ENCODE measurements at places on chromosomes 5 and 9. TPM values are rescaled to one million over a fixed set of nuclear protein-coding genes. Genes with fewer than 3 reads are reported as not detected.

COL27A1 gene
- total RNA-seq = 18.4 TPM

RAB24 gene
- total RNA-seq = 29.5 TPM

FAM219A gene
- total RNA-seq = 8.5 TPM

PCDHGA2 gene
- 7.7 TPM for total RNA-seq

CORO2A gene
- total RNA-seq = 16.5 TPM

SPOCK1 gene
- total RNA-seq = 0.48 TPM

PRUNE2 gene
- 18.1 TPM for total RNA-seq

ADAMTS2 gene
- 45.5 TPM for total RNA-seq

LAMC3 gene
- 24.3 TPM for total RNA-seq

GARIN3 gene
- not detected for total RNA-seq

DNA sequence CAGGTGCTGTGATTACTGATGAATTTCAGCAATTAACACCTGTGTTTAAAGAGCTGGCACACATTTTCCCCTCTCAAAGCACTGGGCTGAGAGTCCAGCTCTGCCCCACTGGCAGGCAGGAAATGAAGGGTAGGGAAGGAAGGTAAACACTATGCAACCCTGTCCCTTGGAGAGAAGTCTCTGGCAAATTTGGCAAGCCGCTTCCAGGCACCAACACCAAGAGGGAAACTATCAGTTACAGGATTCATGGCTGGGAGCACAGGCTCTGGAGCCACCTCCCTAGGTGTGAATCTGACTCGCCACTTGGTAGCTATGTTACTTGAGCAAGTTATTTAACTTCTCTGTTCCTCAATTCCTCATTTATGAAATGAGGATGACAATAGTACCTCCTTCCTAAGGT is 3.3 kb downstream of the ANKS6 start:
- no peaks in the 10 kb centered on the region for H3K36me3 ChIP-seq
- H3K27ac ChIP-seq = no peak overlapping the region
- H3K4me1 ChIP-seq = peaks cover 11% of the 10 kb centered on the region

GRCh38 chr9:38352530-38353328 is 39.8 kb upstream of the ALDH1B1 start:
- H3K27me3 ChIP-seq = no peaks in the 10 kb centered on the region
- DNase-seq = no peak
- no peak overlapping the region for H3K4me3 ChIP-seq
- no peaks in the 10 kb centered on the region for H3K4me1 ChIP-seq
- no peak overlapping the region for H3K27ac ChIP-seq
- H3K36me3 ChIP-seq = no peaks in the 10 kb centered on the region

DNA sequence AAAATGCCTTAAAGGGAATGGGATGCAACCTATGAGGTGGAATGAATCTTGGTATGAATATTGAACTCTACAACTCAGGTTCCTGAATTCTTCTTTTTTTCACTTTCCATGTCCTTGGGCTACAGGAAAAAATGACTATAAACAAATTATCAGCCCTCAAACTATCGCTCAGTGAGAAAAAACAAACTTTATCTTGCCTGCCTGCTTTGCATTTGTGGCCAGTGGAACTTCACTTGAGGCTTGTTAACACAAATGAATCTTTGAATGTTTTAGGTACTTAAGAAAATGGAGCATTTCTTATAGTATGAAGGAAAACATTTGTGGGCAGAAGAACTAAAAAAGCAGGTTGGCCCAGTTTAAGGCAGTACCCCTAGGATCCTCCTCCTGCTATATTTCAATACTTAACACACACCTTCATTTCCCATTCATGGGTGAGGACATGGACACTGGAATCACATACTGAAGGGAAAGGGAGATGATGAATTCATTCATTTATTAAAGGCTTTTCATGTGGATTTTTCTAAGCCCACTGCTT is 34.1 kb downstream of the ELOVL7 start:
- DNase-seq = no peak
- H3K36me3 ChIP-seq = no peaks in the 10 kb centered on the region
- H3K27me3 ChIP-seq = no peaks in the 10 kb centered on the region
- H3K27ac ChIP-seq = no peak overlapping the region
- H3K4me1 ChIP-seq = no peaks in the 10 kb centered on the region

DNA sequence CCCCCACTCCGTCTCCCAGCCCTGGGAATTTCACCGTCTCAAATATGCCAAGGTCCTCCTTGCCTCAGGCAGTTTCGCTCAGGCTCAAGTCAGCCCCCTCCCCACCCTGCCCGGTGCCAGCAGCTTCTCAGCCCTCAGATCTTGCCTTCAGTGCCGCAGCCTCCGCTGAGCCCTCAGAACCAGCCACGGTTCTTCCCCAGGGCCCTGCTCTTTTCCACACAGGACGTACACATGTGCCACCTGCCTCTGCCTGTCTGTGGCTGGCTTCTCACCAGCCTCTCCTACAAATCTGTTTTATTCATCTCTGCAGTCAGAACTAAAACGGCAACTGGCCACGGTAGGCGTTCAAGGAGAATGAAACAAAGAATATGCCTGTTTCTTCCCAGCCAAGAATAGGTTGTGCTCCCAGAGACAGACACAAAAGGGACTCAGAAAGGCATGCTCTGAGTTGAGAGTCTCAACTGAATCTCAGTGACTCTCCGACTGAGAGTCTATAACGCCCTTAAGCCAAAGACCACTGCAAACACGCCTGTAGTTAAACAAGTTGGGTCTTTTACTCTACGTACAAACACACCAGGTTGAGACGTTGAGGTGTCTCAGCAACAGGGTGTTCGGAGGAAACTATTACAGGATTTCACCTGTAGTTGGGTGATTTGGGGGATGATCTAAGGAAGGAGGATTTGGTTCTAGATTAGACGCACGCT is 10.6 kb upstream of the GRIN1 start:
- H3K4me3 ChIP-seq = peak overlapping the region; percentile 8
- H3K4me1 ChIP-seq = peaks cover 6% of the 10 kb centered on the region
- H3K27me3 ChIP-seq = no peaks in the 10 kb centered on the region

DNA sequence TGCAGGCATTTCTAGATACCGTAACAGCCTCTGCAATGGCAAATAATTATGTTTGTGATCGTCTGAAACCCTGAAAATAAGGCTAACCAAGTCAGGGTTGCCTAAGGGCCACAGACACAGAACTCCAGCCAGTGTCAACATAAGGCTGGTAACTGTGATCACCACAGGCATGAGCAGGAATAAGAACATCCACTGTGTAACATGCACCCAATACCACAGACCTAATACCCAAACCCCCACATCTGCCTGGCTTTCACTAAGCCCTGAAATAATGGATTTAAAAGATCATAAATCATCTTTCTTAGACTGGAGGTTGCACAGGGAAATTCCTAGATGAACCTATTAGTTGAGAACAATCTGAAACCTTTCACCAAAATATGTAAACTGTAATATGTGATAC is 394.5 kb downstream of the NFIB start:
- H3K4me3 ChIP-seq = no peak overlapping the region
- no peaks in the 10 kb centered on the region for H3K4me1 ChIP-seq

- no peak overlapping the region for H3K27ac ChIP-seq
- peaks cover 47% of the 10 kb centered on the region for H3K36me3 ChIP-seq
- DNase-seq = no peak
- peaks cover 3% of the 10 kb centered on the region for H3K4me1 ChIP-seq
Observed at GRCh38 chr5:67115246-67115645, 81.4 kb downstream of the CD180 start.

- H3K4me3 ChIP-seq = no peak overlapping the region
- no peaks in the 10 kb centered on the region for H3K36me3 ChIP-seq
- no peak for DNase-seq
Observed at GRCh38 chr5:137710086-137710485, 25.8 kb downstream of the KLHL3 start.

GRCh38 chr5:55852503-55852902 is 1.3 kb downstream of the IL31RA start:
- no peaks in the 10 kb centered on the region for H3K4me1 ChIP-seq
- H3K4me3 ChIP-seq = no peak overlapping the region
- no peaks in the 10 kb centered on the region for H3K36me3 ChIP-seq
- DNase-seq = no peak
- no peaks in the 10 kb centered on the region for H3K27me3 ChIP-seq

DNA sequence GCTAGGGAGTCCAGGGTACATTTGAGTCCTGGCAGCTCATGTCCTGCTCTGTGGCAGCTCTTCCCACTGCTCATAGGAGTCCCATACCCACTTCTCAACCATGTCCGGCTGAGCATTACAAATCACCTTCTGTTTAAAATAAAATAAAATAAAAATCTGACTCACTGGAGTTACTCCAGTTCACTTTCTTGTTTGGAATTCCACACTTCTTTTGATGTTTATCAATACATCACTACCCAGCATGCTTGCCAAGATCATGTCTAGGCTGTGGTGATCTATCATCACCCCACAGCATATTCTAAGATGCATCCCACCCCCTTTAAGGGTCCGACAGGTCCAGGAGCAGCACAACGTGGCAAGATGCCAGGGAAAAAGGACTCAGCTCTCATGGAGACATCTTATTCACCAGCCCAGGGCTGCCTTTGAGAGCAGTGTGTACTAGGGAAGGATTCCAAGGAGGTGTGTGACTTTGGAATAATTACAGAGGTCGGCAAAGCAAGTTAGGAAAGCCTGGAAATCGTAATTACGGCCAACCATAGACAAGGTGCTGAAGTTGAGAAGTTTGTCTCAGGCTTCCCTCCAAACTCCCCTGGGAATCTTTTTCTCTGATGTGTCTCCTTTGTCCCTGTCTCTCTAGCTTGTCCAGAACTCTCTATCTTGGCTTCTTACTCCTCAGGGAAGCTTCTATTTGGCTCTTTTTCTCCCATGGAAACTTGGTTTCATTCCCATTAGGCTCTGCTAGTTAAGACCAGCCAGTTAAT is 111.4 kb upstream of the SLC1A3 start:
- H3K27ac ChIP-seq = no peak overlapping the region
- H3K27me3 ChIP-seq = no peaks in the 10 kb centered on the region
- no peaks in the 10 kb centered on the region for H3K36me3 ChIP-seq
- peaks cover 8% of the 10 kb centered on the region for H3K4me1 ChIP-seq
- DNase-seq = peak; percentile 31
- H3K4me3 ChIP-seq = no peak overlapping the region

DNA sequence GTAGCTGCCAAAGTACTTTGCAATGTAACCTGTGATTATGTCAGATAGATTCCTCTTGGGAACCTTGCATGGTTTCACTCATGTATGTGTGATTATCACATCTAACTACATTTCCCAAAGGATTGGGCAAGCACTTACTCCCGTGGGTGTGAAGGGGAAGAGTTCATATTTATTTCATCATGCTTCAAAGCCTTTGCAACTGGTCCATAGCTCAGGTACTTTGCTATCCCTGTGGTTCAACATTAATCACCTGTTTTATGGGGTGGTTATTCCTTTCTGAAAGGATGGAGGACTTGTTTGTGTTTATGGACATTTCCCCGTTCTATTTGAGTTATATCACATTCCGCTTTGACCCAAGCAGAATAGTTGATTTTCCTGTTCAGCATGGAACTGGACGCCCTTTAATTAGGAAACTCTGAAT is 13.6 kb upstream of the ERMP1 start:
- no peaks in the 10 kb centered on the region for H3K27me3 ChIP-seq
- no peak overlapping the region for H3K27ac ChIP-seq
- no peak overlapping the region for H3K4me3 ChIP-seq
- no peaks in the 10 kb centered on the region for H3K36me3 ChIP-seq
- no peaks in the 10 kb centered on the region for H3K4me1 ChIP-seq

DNA sequence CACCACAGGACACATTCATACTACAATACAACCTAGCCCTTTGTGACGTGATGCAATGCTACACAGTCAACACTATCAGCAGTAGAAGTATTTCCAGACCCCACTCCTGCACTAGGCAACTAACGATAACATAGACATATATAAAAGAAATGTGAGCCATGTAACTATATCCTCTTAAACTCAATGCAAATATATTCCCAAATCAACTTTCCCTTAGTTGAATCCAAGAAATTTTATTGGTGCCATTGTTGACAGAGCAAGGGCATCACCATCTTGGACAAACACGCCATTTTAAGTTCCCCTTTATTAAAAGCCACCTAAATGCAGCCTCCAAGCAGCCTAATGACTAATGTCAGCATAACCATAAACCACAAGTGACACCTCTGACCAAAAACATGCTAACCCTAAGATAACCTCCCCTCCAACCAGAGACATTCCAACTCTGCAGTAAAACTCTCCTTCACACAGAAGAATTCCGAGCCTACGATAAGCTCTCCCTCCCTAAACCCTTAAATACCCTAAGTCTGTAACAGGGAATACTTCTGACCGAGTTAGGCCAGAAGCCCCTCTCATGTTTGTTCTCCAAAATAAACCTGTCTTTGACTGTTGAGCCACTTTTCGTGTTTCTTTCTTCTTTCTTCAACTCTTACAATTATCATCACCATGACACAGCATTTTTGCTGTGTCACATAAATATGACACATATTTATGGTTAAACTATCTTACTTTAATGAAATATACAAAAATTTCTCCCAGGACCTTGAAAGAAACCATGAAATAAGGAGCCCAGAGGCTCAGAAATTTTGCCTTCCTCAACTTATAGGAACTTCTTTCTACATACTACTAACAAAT is 1497.8 kb downstream of the EFNA5 start:
- no peaks in the 10 kb centered on the region for H3K4me1 ChIP-seq
- no peak overlapping the region for H3K27ac ChIP-seq
- no peaks in the 10 kb centered on the region for H3K27me3 ChIP-seq
- no peak overlapping the region for H3K4me3 ChIP-seq
- H3K36me3 ChIP-seq = no peaks in the 10 kb centered on the region
- no peak for DNase-seq

DNA sequence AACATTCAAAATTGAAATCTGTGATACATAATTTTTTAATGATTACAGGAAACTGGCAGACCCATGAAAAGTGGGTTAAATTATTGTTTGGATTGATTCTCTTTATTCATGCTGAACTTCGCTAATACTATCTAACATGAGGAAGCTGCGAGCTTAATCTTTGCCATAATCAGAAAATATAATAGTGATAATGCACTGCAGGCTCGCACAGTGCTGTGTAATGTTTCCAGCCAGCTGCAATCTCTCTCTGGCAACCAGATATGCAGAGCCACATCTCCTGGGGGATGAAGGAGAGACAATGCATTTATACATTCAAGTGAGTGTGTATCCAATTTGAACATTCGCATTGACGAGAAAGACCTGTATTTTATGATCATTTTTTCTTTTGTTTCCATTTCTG is 669.7 kb upstream of the RGMB start:
- no peak overlapping the region for H3K4me3 ChIP-seq
- DNase-seq = peak; percentile 22
- no peaks in the 10 kb centered on the region for H3K36me3 ChIP-seq
- no peak overlapping the region for H3K27ac ChIP-seq

DNA sequence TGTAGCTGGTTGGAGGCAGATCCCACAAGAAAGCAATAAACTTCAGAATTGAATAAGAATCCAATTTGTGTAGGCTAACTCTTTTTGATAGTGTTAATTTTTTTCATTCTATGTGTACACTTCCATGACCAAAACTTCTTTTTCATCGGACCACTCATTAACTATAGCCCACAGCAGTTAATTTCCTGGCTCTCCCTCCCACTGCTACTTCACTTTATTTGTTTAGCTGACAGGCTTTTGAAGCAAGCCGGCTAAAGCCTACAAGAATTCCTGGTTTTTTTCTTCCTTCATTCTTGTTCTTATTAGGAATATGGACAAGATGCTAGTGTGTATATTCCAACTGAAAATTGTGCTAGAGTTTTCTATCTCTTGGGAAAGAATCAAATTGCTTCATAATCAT is 329.2 kb upstream of the CCNH start:
- no peaks in the 10 kb centered on the region for H3K36me3 ChIP-seq
- no peaks in the 10 kb centered on the region for H3K4me1 ChIP-seq
- H3K27ac ChIP-seq = no peak overlapping the region

All from lung (tissue), 17 donors.